CD4-positive, alpha-beta T cell treated with Interleukin-2 at 100 ng/mL for 4 hours (primary cell): ENCODE measurements at places on chromosomes 11 and 22.
A peak's percentile ranks its signal among the peaks of the same experiment; 100 is the strongest.

GRCh38 chr11:113556036-113556435 is 80.8 kb upstream of the DRD2 start:
- no peak for DNase-seq

DNA sequence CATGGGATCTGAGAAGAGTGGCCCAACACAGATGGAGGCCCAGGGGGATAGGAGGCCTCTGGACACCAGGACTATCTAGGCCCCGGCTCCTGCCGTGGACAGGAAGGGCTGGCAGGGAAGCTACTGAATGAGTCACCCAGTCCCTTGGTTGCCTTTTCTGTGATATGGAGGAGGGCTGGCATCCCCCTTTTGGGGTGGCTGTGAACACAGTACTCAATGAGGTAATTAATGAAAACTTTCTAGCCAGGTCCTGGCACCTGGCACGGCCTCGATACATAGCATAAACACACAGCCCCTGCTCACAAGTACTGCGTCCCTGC is 163.2 kb downstream of the CHST1 start:
- no peak for DNase-seq

- DNase-seq = peak; percentile 55
Measured at GRCh38 chr11:73141309-73142127, 600 bp downstream of the FCHSD2 start.

GRCh38 chr11:126109941-126110731 is 47.5 kb upstream of the CDON start:
- DNase-seq = no peak

- no peak for DNase-seq
Measured at GRCh38 chr22:46564084-46564714, 26.8 kb upstream of the CELSR1 start.

- DNase-seq = no peak
Measured at GRCh38 chr11:19838994-19839768, 126.5 kb downstream of the NAV2 start.

DNA sequence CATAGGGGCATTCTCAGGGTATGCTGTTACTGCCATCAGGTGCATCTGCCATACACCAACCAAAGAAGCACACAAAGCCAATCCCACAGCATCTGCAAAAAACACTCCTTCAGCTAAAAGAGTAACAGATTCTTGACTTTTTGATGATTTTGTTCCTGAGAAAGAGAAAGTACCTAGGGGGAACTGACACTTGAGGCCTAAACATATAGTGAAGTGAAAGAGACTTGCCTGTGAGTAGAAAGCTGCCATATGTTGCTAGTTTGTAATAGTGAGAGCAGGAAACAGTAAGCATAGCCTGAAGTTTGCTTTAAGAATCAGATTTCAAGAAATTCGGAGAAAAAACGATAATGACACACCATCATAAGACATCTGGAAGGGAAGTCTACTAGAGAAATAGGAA is 97.9 kb upstream of the CTSC start:
- no peak for DNase-seq

- no peak for DNase-seq
Measured at GRCh38 chr11:25733777-25734176, 598.2 kb upstream of the ANO3 start.

DNA sequence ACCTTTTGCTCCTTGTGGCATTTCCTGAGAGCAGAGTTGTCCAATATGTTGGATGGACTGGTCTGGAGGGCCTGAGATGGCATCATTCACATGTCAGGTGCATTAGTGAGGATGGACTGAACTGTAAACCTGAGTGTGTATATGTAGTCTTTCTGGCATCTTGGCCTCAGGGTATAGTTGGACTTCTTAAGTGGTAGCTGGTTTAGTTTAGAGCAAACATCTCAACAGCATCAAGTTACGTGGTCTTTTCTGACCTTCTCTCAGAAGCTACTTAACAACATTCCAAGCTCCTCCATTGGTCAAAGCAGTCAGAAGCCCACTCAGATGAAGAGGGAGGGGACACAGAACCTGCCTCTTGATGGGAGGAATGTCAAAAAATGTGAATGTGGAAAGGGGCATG is 829.9 kb downstream of the METTL15 start:
- no peak for DNase-seq

- DNase-seq = no peak
Measured at GRCh38 chr11:119377112-119377901, 4.2 kb downstream of the USP2 start.

DNA sequence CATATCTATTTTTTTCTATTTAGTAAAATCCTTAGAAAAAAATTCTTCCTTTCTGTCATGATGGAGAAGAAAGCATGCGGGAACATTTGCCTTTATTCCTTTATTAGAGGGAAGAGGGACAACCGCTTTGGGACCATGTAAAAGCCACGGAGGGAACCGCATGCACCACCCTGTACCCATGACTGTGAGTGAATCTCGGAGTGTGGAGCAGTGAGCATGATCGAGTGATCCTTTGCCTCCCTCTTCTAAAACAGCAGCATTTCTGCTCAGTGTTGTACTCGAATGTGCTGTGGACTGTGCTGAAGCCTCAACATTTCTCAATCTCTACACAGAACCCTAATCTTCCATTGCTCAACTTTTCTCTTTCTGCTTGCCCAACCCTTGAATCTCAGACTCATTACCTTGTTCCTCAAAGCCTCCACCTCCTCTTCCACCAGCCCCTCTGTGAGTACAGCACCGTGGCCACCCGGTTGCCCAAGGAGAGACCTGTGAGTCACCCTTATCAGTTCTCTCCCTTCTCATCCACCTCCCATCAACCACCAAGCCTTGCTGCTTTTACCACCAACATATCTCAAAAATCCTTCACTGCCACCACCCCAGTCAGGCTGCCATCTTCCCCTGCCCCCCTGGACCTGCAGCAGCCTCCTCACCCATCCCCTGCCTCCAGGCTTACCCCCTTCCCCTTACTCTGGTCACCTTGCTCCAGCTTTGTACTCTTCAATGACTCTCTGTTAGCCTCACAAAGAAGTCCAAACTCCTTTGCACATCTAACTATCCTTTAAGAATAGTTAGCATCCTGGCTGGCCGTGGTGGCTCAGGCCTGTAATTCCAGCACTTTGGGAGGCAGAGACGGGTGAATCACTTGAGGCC is 103.1 kb downstream of the NAT10 start:
- no peak for DNase-seq

- no peak for DNase-seq
Measured at GRCh38 chr11:80638296-80638695, 1197.5 kb upstream of the TENM4 start.

GRCh38 chr11:98701541-98701940 is 319.2 kb upstream of the CNTN5 start:
- DNase-seq = no peak

DNA sequence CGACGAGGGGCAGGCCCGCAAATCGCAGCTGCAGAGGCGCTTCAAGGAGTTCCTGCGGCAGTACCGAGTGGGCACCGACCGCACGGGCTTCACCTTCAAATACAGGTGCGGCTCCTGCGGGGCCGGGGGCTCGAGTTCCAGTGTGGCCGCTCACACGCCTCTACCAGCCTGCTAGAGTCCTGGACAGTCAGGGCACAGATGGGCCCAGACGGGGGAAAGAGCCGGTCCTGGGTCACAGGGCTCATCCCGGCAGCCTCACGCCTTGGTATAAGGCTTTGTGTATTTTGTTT is 506 bp downstream of the MCM5 start:
- no peak for DNase-seq

DNA sequence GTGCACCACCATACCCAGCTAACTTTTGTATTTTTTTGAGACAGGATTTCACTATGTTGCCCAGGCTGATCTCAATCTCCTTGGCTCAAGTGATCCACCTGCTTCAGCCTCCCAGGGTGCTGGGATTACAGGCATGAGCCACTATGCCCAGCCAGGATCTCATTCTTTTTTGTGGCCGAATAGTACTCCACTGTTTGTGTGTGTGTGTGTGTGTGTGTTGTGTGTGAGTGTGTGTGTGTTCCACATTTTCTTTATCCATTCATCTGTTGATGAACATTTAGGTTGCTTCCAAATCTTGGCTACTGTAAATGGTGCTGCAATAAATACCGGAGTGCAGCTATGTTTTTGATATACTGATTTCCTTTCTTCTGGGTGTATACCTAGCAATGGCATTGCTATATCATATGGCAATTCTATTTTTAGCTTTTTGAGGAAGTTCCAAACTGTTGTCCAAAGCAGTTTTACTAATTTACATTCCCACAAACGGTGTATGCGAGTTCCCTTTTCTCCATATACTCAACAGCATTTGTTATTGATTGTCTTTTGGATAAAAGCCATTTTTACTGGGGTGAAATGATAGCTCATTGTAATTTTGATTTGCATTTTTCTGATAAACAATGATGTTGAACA is 105.4 kb downstream of the TTC28 start:
- DNase-seq = no peak

GRCh38 chr11:118843565-118843964 is 40.1 kb upstream of the CXCR5 start:
- no peak for DNase-seq

- peak; percentile 52 for DNase-seq
Measured at GRCh38 chr22:24758164-24758799, 16.2 kb downstream of the PIWIL3 start.

DNA sequence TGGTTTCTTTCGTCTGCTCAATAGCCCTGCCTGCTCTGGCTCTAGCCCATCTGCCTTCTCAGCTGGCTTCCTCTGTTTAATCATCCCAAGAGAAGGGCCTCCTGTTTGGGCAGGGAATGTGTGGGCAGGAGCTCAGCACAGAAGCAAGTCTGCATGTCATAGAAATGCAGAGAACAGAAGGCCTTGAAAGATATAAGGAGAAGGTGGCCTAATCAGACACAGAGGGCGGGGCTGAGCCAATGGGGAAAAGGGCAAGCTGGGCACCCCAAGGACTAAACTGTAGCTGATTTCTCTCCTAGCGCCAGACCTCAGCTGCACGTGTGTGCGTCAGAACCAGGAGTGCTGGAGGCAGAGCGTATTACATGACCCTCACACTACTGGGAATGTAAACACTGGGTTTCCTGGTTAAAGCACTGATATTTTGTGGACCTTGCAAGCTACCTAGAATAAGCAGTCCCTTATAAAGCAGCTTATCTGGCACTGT is 7.6 kb upstream of the CCKBR start:
- no peak for DNase-seq

- no peak for DNase-seq
Measured at GRCh38 chr22:29641042-29641699, 37.7 kb downstream of the NF2 start.

DNA sequence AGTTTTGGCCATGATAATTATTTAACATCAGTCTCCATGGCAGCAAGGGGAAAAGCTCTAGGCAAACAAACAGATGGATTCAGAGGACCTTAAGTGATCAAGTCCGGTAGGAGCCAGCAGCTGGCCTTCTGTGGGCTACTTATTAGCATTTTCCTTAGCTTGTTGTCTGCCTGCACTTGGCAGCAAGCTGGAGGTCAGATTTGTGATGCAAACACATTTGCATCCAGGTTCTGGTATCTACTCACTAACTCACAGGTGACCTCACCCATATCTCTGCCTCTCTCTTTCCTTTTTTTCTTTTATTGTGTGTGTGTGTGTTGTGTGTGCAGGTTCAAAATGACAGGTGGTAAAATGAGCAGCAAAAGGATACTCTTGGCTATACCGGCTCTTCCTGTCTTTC is 32.3 kb downstream of the ARHGAP42 start:
- DNase-seq = no peak

- no peak for DNase-seq
Measured at GRCh38 chr22:49257551-49257961, 570.1 kb downstream of the BRD1 start.

DNA sequence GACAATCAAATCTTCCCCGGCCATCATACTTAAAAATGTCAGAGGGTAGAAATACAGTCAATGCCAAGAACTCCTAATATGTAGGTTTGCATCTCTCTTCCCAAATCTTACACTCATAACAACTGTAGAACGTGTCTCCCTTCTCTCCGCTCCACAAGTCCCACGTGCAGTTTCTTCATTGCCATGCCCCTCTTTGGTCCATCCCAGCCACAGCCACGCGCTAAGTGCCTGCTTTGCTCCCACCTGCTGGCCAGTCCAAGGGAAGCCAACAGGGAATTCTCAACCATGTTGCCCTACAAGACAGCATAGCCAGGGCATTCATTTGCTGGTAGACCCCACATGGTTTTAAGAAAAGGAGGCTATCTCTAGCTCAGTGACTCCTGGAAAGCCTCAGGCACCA is 420.6 kb upstream of the ISX start:
- DNase-seq = no peak

DNA sequence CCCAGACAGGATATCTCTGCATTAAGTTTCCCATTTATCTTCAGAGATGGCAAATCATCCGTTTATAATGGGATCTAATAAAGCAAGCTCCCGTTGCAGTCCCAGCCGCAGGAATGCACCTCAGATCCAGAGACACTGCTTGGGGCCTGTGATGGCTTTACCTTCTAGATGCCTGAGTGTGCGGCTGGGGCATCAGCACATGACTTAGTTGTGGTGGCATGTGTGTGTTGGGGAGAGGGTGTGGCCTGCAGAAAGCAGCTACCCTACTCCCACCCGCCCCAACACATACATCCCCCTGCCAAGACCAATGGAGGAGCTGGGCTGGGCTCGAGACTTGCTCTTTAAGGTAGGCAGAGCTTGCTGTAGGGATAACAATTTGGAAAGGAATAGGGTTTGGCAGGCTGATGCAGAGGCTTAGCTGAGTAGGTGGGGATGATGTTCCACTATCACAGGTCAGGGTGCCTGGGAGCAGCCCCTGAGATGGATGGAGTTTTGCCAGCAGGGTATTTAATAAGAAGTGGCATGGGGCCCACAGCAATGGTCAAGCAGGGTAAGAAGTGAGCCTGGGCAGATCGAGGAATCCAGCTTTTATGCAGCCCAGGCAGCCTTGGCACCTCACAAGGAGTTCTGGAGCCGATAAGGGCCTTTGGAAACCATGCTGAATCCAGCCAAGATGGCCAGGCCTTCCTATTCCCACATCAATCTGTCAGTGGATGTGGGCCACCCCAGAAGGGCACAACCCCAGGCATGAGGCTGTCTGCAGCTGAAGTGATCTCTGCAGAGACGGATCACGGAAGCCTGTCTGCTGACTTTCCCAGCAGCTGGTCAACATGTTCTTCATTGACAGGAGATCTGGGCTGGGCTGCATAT is 601.3 kb downstream of the BUD13 start:
- DNase-seq = no peak

DNA sequence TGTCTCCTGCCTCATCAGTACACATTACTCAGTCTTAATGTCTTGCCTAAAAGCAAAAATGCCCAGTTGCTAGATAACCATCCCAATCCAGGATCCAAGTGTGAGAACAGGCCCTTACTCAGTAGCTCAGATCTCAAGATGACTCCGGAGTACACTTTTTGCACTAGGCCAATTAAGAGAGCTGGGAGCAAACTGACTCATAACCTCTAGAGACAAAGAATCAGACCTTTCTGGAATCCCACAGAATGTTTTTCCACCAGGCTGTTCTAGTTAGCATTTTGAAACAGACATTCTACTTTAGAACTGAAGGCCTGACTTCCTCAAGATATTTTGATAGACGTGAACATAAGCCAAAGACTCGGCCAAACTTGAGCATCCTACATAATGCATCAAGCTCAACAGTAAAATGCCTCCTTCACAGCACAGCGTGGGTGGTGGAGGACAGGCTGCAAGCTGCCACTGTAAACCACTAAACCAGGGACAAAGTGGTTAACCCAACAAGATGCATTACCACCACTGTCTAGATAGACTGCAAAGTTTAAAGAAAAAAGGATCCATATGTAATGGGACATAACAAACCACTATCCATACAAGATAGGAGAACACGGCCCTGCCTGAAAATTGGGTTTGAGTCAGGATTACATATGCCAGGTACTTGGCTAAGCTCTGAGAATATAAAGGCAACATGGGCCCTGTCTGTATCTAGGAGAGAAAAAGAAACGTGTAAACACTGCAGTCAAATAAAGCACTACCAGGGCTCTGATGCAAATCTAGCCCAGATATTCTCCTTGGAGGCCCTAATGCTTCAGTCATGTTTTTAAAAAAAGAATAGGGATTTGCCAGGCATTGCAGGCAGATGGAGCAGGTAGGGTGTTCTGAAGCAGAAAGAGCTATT is 48.3 kb downstream of the MYH9 start:
- DNase-seq = peak; percentile 24
